Activated CD4-positive, alpha-beta T cell treated with anti-CD3 and anti-CD28 coated beads, Interleukin-2, Interleukin-6, amounts not matched to agents 100 ng/mL and 50 ng/mL, durations not matched to agents 16 hours and 8 hours (primary cell): ENCODE measurements at places on chromosomes 4 and X.
A peak's percentile ranks its signal among the peaks of the same experiment; 100 is the strongest.

- DNase-seq, result peak; percentile 75
Measured at GRCh38 chr4:80172203-80172602, 25.1 kb upstream of the PRDM8 start.

DNA sequence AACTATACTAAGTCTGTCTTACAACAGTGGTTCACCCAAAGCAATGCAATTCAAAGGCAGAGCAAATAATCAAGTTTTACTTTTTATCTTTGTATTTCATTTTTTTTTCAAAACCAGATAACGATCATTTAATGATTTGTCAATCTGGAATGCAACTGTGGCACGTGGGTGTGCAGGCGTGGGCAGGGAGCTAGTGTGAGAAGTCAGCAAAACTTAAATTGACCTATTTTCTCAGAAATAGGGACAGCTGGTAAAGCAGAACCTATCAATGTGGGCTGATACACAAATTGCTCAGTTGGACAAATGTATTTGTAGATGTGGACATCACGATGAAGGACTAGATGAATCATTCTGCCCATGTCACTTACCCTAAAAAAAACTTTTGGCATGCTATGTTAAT is 105.6 kb downstream of the CBLL2 start:
- DNase-seq, result no peak

- no peak for DNase-seq
Measured at GRCh38 chrX:134544135-134544512, 84.2 kb downstream of the HPRT1 start.

DNA sequence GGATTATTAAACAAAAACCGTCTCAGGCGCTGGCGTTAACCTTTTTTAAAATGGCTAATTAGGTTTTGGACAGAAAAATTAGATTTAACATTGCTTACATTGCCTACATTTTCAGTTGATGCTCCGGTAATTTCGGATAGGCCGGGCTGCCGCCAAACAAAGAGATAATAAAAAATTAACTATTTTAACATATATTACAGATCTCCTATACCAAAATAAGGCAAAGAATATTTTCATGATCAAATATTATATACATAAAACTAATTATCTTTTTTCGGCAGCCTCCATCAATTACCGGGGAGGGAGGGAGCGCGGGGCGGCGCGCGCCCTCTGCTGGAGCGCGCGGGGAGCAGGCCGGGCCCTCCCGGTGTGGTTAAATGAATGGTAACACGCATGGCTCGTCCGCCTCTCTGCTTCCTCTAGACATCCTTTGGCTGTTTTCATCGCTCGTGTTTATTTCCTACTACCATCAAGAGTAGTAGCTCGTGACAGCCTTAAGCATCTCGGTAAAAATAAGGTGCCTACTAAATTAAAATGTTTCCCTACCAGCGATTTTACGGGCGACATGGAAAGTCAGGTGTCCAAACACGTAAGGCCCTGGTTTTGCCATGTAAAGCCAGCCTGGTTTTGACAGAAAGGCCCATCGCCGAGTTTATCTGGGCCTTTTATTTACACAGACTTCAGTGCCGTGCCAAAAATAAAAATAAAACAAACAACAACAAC is 52.4 kb upstream of the TMEM33 start:
- peak; percentile 67 for DNase-seq

GRCh38 chrX:1086444-1087409 is 125.7 kb downstream of the CRLF2 start:
- no peak for DNase-seq

- DNase-seq, result peak; percentile 16
Measured at GRCh38 chr4:152369203-152369901, 166.5 kb downstream of the FBXW7 start.
